ENCODE measurements at places on chromosomes 7 and 10.

GRCh38 chr10:4061441-4061951, 276.5 kb upstream of the KLF6 start:
- no peak for DNase-seq

DNA sequence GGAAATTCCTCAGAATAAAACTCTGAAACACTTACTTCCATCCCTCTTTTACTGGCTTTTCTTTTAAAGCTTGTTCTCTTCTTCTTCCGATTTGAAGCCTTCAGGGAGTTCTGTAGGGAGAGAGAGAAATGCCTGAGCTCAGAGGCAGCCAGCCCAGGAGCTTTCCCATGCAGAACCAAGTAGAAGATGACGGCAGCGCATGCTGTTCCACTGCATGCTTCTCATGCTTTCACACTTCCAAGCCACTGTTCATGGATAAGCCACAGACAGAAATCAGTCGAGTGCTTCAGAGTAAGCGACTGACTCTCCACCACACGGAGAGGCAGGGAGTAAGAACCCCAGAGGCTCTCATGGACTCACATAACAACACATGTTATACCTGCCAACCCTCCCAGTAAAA, 237.3 kb downstream of the DGKI start:
- DNase-seq: no peak

DNA sequence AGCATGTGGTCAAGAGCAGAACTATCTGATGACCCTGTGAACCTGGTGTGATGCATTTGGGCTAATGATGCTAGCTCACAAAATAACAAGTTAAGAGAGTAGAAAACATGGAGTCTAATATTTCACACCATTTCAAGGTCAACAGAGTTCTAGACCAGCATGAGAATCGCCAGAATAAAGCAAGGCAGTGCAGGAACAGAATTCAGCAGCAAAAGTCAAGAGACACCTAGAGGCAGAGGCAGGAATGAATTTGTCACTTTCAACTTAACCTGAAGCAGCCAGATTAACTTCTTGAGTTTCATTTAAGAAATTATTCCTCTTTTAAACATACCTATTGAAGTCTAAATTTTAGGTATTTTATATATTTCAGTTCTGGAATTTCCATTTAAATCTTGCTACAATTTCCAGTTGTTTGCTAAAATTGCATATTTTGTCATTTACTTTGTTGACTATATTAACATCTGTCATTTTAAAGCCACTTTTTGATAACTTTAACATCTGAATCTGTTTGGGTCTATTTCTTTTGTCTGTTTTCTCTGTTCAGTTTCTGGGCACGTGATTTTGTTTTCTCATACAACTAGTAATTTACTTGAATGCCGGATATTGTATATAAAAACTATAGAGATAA, 44.2 kb upstream of the PRSS58 start:
- no peak for DNase-seq

DNA sequence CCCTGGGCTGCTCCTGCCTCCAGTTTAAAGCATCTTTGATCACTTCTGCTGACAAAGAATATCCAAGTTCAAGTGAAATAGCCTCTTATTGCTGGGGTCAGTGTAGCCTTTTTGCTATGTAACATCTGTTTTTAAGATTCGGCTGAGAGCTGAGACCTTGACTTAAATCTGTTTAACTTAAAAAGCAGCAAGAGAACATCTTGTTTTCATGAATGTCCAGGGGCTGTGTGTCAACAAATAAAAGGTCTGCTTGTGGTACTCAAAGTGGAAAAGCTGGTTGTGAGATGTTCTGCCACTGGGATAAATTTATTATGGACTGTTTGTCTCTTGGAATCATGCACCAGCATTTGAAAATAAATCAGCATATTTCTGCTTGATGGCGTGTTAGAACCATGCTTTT, 73.2 kb downstream of the CALD1 start:
- no peak for DNase-seq

- peak; percentile 92 for DNase-seq
Observed at GRCh38 chr7:100509231-100509630, 25.5 kb downstream of the NYAP1 start.

GRCh38 chr10:111117528-111118277, 40.9 kb downstream of the ADRA2A start:
- DNase-seq: no peak

DNA sequence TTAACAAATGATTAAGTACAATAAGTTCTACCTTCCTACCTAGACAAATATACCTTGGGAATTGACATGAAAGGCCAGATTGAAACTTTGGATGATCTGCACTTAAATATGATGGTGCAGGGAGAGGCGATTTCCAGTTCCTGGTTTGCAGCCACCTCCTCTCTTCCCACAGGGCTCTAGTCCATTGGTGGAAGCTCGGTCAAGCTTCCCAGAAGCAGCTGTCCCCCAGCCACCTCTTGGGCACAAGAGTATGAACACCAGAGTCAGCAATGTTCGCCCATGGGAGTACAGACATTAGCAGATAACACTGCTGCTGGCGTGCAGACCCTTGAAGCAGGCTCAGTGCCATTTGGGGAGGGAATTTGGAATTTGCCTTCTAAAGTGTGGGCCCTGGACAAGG, 1.5 kb upstream of the CPVL start:
- DNase-seq: no peak

- no peak for DNase-seq
Observed at GRCh38 chr7:33781796-33782195, 123.5 kb upstream of the BMPER start.

DNA sequence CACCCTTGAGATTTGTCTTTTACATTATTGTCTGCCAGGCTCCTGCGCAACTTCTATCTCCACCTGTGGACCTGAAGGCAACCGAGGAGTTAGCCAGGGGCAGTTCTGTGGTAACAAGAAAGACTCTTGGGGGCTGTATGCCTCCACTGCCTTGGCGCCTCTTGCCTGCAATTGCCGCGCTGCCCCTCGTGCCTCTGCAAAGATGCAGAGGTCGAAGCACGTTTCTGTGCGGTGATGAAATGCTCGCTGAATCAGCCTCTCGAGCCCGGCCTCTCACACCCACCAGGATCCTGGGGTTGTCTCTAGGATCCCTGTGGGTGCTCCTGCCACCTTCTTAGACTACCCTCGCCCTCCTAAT, 486 bp upstream of the LHFPL3 start:
- DNase-seq: no peak

GRCh38 chr10:62894156-62894555, 78.0 kb upstream of the EGR2 start:
- DNase-seq: no peak

- no peak for DNase-seq
Observed at GRCh38 chr10:127133672-127134500, 62.5 kb downstream of the INSYN2A start.

GRCh38 chr10:122186816-122187810, 84.0 kb upstream of the BTBD16 start:
- no peak for DNase-seq

- no peak for DNase-seq
Observed at GRCh38 chr10:113617086-113617485, 46.8 kb downstream of the NRAP start.

- DNase-seq: no peak
Observed at GRCh38 chr7:74355091-74355490, 65.9 kb downstream of the CLIP2 start.

DNA sequence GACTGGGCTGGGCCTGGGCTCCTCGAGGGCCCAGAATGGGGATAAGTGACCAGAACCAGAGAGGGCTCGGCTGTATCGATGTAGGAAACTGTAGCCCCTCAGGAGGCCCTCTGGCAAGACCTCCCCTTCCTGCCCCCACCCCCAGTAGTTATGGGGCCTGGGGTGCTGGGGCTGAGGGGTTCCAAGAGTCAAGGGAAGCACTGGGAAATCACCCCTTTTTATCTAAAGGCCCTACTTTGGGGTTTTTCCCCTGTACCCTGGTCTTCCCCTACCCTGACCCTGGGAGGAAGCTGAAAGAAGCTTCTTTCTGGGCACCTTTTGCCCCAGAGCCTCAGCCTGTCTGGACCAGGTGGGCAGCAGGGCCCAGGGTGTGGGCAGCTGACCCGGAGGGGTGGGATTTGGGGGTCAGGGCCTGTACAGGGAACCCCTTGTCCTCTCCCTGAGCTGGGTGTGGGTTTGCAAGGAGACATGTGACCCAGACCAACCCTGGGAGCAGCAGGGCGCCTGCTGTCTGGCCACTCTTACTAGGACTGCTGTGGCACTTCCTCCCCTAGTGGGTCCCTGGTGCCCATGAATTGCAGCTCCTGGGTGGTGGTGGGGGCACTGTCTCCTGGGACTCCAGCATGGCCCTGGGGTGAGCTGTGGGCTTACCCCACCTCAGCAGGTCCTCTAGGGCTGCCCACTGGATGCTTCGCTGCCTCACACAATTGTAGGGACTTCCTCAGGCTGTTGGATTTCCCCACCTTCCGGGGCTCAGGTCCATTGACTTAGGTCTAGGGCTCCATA, 1.5 kb downstream of the IRF5 start:
- DNase-seq: no peak

DNA sequence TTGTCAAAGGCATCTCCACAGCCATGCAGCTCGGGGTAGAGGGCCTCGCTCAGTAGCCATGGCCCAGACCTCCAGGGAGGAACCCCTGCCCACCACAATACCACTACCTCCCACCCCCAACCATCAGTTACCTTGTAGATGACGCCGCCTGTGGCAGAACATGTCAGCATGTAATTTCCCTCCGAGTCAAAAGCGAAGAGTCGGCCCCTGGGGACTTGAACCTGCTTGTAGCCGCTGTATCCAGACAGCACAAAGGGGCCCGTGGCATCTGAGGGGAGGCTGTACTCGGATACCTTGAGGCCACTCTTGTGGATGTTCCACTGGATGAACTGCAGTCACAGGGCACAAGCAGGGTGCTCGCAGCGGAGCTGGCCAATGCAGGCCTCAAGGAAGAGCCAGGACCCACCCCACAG, 16.3 kb upstream of the CYREN start:
- DNase-seq: no peak

DNA sequence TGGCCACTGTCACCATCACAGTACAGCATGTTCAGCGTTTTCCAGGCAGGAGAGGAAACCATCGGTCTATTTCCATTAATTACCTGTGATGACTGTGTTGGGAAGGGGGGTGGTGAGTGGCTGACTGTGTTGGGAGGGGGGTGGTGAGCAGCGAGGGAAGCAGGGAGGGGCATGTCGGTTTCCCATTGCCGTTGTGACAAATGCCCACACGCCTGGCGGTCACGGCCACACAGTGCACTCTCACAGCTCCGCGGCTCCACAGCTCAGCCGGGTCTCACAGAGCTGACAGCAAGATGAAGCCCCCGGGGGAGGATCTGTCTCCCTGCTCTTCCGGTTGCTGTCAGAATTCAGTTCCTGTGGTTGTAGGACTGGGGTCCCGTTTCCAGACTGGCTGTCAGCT, 39.0 kb downstream of the AP5Z1 start:
- DNase-seq: no peak

GRCh38 chr10:51269821-51270220, 195.5 kb downstream of the PRKG1 start:
- DNase-seq: no peak

DNA sequence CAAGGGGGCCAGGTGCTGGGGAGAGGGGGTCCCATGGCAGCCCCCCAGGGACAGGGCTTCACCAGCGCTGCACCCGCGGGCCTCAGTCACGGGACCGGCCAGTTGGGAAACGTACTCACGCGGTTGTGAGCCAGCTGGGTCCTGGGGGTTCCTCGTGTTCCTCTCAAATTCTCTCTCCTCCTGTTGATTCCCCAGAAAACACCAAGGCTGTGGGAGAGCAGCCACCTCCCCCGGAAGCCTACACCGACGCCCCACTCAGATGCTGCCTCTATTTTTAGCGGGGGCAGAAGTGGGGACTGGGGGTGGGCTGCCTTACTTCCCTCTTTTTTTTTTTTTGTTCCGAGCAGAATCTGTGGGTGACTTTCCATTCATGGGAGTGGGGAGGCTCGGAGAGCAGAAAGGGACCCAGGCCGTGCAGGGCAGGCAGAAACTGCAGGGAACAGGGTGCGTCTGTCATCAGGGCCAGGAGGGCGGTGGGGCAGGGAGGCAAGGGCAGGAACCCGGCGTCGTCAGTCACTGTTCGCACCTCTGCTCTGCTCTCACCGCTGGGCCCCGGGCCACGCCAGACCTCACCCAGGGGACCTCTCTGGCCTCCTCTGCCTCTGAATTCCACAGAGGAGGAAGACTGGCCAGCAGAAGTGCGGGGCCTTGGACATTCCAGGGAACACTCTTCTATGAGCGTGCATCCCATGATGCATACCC, 63.1 kb downstream of the CARD11 start:
- no peak for DNase-seq

- DNase-seq: no peak
Observed at GRCh38 chr10:102375250-102375649, 20.3 kb upstream of the NFKB2 start.

DNA sequence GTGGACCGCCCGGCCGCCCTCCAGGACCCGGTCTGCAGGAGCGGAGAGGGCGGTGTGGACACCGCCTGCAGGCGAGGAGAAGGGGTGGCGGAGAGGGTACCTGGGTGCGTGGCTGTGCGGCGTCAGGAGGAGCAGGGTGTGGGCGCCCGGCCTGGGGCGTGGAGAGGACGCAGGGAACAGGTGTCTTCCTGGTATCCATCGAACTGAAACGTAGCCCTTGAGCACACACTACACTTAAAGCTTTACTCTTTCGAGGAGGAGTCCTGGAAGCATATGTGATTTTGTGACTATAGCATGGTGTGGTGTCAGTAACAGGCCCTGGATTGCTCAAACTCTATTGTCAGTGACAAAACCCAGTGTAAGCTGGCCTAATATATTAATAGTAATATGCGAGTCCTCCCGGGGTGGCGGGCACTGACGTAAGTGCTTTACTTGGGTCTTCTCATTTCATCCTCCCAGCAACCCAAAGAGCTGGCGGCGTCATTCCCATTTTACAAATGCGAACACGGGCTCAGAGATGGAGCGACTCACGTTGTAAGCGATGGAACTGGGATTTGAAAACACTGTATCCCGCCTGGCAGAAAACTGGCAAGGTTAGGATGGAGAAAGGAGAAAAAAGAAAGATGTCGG, 508 bp upstream of the TECPR1 start:
- no peak for DNase-seq

- no peak for DNase-seq
Observed at GRCh38 chr7:137909042-137909441, 62.3 kb upstream of the DGKI start.

- DNase-seq: no peak
Observed at GRCh38 chr7:1410992-1411391, 48.3 kb downstream of the MICALL2 start.

DNA sequence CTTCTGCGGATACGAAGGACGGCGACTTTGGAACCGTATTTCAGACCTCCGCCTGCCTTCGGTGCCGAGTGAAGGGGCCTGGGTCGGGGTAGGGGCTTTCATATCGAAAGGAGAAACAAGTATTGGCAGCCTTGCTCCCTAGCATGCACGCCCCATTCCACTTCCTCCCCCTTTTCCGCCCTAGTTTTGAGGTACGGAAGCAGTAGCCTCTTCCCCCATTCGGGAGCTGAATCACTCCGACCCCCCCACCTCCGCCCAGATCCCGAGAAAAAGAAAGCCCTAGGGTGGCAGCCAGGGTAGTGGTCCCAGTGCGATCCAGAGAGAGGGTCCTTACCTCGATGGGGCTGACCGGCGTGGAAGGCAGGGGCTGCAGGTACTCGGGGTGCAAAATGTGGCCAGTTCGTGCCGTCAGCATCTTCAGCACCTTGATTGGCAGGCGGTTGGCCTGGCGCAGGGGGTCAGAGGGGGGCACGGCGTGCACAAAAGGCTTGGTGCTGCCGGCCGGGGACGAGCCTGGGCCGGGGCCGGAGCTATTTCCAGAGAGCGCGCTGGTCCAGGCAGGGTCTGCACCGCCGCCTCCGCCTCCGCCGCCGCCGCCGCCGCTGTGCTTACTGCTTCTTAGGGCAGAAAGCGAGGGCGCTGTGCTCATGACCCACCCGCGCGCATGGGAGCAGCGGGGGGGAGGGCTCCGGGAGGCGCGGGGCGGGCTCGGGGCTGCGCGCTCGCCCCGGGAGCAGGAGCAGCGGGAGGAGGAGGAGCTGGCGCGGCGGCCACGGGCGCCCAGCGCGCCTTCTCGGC, 594 bp downstream of the ZNF503 start:
- DNase-seq: peak; percentile 41

- DNase-seq: no peak
Observed at GRCh38 chr10:1119027-1119426, 62.8 kb downstream of the WDR37 start.
